ENCODE measurements at places on chromosomes 5 and 9.
A peak's percentile ranks its signal among the peaks of the same experiment; 100 is the strongest.

DNA sequence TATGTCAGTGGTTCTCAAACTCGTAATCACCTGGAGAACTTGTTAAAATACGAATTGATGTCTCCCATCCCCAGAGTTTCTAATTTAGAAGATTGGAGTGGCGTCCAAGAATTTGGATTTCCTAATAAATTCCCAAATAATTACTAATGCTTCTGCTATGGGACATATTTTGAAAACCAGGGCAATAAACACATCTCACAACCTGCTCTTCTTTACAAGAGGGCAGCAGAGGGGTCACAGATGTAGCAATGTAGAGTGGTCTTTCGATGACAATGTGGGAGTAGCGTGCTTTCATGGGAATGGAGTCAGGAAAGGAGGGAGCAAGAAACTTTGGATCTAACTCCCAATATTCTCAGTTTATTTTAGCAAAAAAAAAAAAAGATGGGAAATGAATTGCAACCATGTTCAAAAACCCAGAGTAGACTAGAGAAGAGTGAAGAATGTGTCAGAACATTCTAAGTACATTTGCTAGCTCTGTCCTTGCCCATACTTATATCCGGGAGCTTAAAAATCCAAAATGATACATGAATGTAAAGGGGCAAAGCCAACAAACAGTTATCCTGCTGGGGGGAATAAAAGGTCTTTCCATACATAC, 33.8 kb upstream of the ALDH1A1 start:
- no peak for DNase-seq

DNA sequence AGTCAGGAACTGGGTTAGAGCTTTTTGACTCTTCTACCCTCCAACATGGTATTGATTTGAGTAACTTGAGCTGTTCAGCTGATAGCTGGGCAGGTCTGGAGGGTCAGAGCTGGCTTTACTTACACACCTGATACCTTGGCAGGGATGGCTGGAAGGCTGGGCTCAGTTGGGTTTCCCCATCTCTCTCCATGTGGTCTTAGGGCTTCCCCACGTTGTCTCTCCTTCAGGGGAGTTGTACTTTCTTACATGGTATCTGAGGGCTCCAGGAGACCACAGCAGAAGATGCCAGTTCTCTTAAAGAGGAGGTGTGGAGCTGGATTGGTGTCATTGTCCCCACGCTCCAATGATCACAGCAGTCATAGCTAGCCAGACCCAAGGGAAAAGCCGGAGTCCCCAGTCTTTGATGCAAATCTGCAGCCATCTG, 25.6 kb downstream of the ISOC1 start:
- DNase-seq: no peak

DNA sequence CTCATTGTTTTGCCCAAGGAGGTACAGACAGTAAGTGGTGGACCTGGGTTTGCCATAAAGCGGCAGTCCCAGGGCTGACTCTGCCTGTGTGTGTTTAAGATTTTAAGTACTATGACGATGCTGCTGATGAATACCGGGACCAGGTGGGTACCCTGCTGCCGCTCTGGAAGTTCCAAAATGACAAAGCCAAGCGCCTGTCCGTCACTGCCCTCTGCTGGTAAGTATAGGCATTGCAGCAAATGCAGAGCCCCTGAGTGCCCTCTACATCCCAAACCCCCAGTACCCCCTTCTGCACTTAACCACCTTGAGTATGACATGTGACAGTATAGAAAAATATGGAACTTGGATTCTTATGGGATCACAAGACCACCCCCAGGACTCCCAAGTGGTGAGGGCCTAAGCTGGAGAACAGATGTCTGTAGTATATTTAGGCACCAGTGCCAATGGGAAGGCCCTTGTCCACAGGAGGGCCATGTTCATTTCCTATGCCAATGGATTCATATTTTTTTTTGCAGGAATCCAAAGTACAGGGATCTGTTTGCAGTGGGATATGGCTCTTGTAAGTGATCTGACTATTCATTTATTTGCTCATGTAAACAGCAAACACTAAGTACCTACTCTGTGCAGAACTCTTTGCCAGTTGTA, 22.0 kb downstream of the ENHO start:
- DNase-seq: peak; percentile 28

DNA sequence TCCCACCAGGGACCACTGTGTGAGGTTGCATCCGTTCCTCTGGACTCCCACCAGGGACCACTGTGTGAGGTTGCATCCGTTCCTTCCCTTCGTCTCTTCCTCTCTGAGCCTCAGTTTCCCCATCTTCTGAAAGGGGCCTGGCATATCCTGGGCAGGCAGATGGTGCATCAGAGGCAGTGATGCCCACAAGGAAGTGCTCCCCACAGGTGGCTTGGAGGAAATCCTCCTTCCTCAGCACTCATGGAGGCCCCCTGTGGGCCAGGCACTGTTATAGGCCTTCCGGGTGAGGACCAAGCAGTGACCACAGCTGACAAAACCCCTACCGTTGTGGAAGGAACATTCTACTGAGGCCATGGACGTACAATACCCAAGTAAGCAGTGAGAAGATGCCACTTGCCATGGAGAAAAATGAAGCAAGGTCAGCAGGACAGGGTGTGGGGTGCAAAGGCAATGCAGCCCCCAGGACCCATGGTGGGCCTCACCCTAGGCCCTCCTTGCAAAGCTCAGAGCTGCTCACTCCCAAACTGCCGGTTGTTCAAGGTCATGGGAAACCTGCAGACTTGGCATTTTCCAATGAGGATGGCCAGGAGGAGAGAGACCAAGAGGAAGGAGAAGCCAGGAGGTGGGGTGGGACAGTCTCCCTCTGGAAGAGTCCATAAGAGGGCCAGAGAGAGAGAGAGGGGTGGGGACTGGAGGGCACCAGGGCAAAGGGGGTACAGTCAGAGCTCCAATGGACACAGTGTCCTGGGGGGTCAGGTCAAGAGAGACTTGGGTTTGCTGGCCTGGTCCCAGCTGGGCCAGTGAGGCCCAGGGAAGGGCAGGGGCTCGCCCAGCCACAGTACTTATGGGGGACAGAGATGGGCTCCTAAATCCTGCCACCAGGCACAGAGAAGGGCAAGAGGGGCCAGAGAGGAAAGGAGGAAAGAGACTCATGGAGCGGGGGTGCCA, 51.1 kb downstream of the C9orf50 start:
- DNase-seq: no peak

Measured in HL-60 (cell line).